ENCODE measurements at places on chromosomes 11 and 22. TPM values are rescaled to one million over a fixed set of nuclear protein-coding genes. Genes with fewer than 3 reads are reported as not detected.

Gene TRPM5
- total RNA-seq, result not detected

Gene TPBGL
- total RNA-seq, result not detected

Gene CECR2
- total RNA-seq, result 1.1 TPM

Gene DEFB131B
- not detected for total RNA-seq

Gene PIH1D2
- 1.5 TPM for total RNA-seq

Gene CALCA
- not detected for total RNA-seq

- peaks cover 27% of the 10 kb centered on the region for H3K4me1 ChIP-seq
- no peaks in the 10 kb centered on the region for H3K27me3 ChIP-seq
- H3K4me3 ChIP-seq, result no peak overlapping the region
- DNase-seq, result no peak
- H3K27ac ChIP-seq, result no peak overlapping the region
Measured at GRCh38 chr11:35811783-35812182, 132.1 kb upstream of the LDLRAD3 start.

- no peak overlapping the region for H3K27ac ChIP-seq
- peaks cover 8% of the 10 kb centered on the region for H3K4me1 ChIP-seq
- H3K36me3 ChIP-seq, result peaks cover 24% of the 10 kb centered on the region
Measured at GRCh38 chr11:17280494-17281127, 4.1 kb downstream of the NUCB2 start.

GRCh38 chr11:117983163-117983475 is 3.1 kb upstream of the IL10RA start:
- no peak overlapping the region for H3K27ac ChIP-seq
- peaks cover 13% of the 10 kb centered on the region for H3K4me1 ChIP-seq
- H3K36me3 ChIP-seq, result no peaks in the 10 kb centered on the region
- DNase-seq, result no peak

DNA sequence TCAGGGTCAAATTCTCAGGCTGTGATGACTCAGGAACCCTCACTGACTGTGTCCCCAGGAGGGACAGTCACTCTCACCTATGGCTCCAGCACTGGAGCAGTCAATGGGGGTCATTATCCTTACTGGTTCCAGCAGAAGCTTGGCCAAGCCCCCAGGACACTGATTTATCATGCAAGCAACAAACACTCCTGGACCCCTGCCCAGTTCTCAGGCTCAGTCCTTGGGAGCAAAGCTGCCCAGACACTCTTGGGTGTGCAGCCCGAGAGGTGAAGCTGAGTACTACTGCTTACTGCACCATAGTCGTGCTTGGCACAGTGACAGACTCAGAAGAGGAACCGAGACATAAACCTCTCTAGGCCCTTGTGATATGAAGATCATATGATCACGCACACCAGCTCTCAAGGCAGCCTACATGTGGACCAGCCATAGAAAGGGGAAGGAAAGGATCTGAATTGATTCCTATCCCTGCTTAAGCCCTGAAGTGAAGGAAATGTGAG is 58.2 kb downstream of the ZNF280B start:
- DNase-seq, result no peak
- no peaks in the 10 kb centered on the region for H3K27me3 ChIP-seq
- H3K4me3 ChIP-seq, result no peak overlapping the region
- H3K4me1 ChIP-seq, result no peaks in the 10 kb centered on the region
- H3K36me3 ChIP-seq, result no peaks in the 10 kb centered on the region
- H3K27ac ChIP-seq, result no peak overlapping the region

- peaks cover 97% of the 10 kb centered on the region for H3K36me3 ChIP-seq
- H3K4me3 ChIP-seq, result no peak overlapping the region
- H3K27ac ChIP-seq, result peak overlapping the region; percentile 50
- H3K27me3 ChIP-seq, result no peaks in the 10 kb centered on the region
Measured at GRCh38 chr11:61851900-61852295, 23.8 kb downstream of the FADS2 start.

- no peak for DNase-seq
- H3K36me3 ChIP-seq, result no peaks in the 10 kb centered on the region
- H3K4me3 ChIP-seq, result no peak overlapping the region
- H3K4me1 ChIP-seq, result peaks cover 16% of the 10 kb centered on the region
- H3K27ac ChIP-seq, result no peak overlapping the region
- no peaks in the 10 kb centered on the region for H3K27me3 ChIP-seq
Measured at GRCh38 chr11:20020198-20020597, 140.1 kb downstream of the DBX1 start.

DNA sequence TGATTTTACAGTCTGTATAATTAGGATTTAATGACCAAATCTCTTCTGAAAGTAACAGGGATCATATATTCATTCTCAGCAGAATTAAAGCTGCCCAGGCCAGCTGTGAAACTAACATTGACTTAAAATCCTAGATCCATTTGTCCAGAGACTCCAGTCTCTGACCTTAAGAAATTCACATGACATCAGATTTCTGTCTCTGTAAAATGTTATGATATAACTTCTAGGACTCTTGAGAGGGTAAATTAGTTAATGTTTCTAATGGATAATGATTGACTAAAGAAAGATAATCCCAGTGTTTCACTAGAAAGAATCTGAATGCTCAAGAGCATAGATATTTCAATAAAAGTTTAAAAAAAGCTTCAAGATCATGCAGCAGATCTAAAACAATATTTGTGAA is 6.3 kb downstream of the NOX4 start:
- H3K27ac ChIP-seq, result no peak overlapping the region
- no peaks in the 10 kb centered on the region for H3K27me3 ChIP-seq
- no peaks in the 10 kb centered on the region for H3K36me3 ChIP-seq
- no peaks in the 10 kb centered on the region for H3K4me1 ChIP-seq
- H3K4me3 ChIP-seq, result no peak overlapping the region

DNA sequence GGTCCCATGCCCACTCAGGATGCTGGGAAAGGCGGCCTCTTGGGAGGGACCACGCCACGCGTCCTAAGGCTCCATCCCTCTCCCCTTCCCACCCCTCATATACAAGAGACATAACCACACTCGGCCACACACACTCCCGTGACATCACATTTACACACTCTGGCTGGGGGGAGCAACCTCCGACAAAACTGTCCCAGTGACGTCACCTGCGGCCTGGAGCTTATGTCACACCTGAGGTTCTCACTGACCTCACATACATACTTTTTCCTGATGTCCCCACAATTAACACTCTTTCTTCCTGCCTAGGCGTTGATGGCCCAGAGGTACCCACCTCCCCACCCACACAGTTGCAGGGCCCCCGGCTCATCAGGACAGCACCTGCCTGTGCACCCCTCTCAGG is 1.9 kb downstream of the ELFN2 start:
- no peak for DNase-seq
- H3K27ac ChIP-seq, result no peak overlapping the region
- H3K27me3 ChIP-seq, result peaks cover 52% of the 10 kb centered on the region
- H3K4me3 ChIP-seq, result no peak overlapping the region

DNA sequence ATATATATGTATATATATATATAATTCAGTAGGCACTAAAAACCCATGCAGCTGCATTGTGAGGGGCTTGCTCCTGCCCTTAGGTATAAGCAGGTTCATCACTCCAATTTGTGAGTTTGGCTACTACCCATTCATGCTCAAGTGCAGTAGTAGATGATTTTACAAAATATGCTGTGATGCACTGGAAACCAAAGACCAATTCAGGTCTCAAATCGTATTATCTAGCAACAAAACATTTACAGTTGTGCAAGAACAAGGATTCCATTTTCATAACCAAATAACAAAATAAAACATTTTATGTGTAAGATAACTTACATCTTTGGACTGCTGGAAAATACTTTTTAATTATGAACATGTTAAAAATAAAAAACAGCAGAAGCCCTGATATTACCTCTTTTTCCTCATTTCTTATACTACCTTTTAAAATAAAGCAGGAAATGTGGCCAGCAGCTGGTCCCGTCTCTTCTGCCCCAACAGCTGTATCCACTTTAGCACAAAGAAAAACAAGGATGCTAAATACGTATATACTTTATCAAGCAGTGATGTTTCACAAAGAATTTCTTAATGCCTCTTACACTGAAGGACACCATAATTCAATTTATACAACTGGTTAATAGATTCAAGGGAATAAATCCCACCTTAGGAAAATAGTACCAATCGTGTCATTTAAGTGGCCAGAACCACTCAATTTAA is 2.8 kb downstream of the CREBZF start:
- peaks cover 2% of the 10 kb centered on the region for H3K36me3 ChIP-seq
- peaks cover 47% of the 10 kb centered on the region for H3K4me1 ChIP-seq
- peak overlapping the region; percentile 89 for H3K4me3 ChIP-seq
- H3K27ac ChIP-seq, result no peak overlapping the region

DNA sequence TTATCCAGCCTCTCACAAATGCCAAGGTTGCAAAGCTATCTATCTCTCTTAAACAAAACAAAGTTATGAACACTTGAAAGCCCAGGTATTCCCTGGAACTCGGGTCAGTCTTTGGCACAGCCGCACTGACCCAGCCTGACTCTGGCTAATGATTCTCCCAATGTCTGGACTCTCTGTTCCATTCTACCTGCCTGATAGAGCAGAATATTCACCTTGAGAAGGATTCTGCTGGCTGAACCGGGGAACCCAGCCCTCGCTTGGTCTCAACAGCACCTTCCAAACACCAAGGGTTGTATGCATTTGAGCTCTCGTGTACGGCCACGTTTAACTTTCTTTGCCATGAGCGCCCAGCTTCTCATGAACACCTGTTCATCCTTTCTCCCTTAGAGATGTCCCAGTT is 116.8 kb downstream of the ZBTB16 start:
- peak overlapping the region; percentile 99 for H3K27ac ChIP-seq
- no peaks in the 10 kb centered on the region for H3K36me3 ChIP-seq
- no peaks in the 10 kb centered on the region for H3K27me3 ChIP-seq
- H3K4me1 ChIP-seq, result peaks cover 95% of the 10 kb centered on the region

DNA sequence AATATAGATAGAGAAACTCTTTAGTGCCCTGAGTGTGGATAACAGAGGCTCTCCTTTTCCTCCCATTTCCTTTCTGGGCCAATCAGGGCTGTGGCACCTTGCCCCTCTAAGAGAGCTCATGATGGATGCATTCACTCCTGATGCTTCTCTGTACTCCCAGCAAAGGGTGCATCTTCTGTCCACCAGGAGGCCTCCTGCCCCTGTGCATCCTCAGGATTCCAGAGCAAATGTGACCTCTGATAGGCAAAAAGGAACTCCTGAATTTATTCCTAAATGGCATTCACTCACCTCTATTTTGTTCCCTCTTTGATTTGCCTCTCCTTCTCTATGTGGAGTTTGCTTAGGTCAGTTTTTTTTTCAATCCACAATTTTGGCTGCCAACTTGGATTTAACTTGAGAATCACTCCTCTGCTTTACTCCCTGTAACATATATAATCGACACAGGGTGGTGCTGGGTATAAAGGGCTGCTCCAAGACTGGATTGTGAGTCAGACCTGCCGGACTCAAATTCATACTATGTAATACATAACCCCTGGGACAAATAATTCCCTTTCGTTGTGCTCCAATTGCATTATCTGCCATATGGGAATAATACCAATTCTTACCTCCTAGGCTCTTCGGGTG is 1.1 kb upstream of the MRGPRX4 start:
- H3K4me1 ChIP-seq, result no peaks in the 10 kb centered on the region
- no peaks in the 10 kb centered on the region for H3K36me3 ChIP-seq
- no peak overlapping the region for H3K27ac ChIP-seq
- H3K27me3 ChIP-seq, result no peaks in the 10 kb centered on the region

DNA sequence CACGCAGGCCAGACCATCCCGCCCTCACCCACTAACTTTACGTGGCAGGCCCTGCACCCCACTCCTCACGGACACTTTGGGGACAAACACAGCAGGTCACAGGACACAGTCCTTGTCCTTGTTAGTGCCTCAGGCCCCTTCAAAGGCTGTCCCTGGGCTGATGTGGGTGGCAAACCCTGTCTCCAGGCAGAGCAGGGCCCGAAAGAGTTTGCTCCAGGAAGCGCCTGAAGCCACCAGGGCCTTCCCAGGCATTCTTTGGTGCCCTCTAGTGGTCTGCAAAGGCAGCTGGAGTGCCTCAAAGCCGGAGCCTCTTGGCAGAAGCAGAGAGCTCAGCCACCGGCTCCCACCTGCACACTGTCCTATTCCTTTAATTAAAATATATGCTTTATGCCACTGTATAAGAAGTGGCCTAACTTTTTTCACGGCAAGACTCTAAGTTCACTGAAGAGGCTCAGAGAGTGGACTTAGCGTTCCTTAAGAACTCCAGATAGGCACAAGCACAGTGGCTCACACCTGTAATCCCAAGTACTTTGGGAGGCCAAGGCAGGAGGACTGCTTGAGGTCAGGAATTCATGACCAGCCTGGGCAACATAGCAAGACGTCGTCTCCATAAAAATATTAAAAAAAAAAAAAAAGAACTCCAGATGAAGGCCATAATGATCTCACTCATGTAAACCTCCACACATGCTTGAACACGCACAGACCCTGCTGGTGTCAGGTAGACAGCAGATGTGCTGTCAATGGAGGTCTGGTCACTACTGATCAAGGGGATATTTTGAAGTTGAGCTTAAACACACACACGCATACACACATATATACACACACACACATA is 11.1 kb downstream of the TXN2 start:
- no peaks in the 10 kb centered on the region for H3K27me3 ChIP-seq
- H3K27ac ChIP-seq, result peak overlapping the region; percentile 89
- H3K4me3 ChIP-seq, result peak overlapping the region; percentile 34
- DNase-seq, result no peak
- H3K4me1 ChIP-seq, result peaks cover 58% of the 10 kb centered on the region

DNA sequence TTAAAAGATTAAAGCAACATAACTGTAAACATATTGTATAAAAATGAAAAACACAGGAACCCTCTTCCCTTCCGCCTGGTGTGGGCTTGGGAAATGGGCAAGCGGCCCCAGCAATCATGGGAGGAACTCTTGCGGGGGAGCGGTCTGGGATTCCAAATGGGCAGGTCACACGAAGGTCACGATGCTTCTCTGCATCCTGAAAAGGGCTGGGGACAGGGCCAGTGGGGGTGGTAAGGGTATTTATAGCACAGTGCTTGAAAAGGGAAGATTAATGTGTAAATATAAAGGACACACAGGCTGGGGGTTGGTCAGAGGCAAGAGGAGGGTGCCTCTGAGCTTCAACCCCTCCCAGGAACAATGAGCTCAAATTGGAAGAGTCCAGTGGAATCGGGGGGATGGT is 46.9 kb upstream of the OR4B1 start:
- no peaks in the 10 kb centered on the region for H3K36me3 ChIP-seq
- H3K4me1 ChIP-seq, result peaks cover 31% of the 10 kb centered on the region
- no peak overlapping the region for H3K4me3 ChIP-seq
- H3K27me3 ChIP-seq, result no peaks in the 10 kb centered on the region

Measured in esophagus muscularis mucosa (tissue), 4 donors.